ENCODE measurements at places on chromosomes 2 and 18.

GRCh38 chr2:240277807-240278522 is 137.5 kb upstream of the OTOS start:
- DNase-seq = no peak

GRCh38 chr18:67475673-67476072 is 40.8 kb downstream of the DSEL start:
- no peak for DNase-seq

DNA sequence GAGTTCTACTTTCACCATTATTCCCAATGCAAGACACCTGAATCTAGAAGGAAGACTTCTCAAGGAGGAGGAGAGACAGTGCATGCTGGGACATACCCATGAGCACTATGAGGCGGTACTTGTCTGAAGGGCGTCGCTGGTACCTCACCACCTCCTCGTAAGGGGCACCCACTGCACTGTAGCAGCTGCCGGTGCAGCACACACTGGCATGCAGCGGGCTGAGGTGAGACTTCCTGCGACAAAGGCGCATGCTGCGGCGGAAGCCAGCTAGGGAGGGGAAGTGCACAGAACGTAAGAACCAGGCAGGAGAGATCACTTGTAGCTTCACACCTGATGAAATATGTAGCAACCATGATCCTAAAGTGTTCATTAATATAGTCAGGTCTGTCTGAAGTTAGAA is 12.8 kb upstream of the TMEM237 start:
- DNase-seq = no peak

GRCh38 chr2:63012541-63012940 is 38.1 kb upstream of the OTX1 start:
- no peak for DNase-seq

GRCh38 chr2:117983040-117983439 is 30.8 kb downstream of the CCDC93 start:
- no peak for DNase-seq

DNA sequence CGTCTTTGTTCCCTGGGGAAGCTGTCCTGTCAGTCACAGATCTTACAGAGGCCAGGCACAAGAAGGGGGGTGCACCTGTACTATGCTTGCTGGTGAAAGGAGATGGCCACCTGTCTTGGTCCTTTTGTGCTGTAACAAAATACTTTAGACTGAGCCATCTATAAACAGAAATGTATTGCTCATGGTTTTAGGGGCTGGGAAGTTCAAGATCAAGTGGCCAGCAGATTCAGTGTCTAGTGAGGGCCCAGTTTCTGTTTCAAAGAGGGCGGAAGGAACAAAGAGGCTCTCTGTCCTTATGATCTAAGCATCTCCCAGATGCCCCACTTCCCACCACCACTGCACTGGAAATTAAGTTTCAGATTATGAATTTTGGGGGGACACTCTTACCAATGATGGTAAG is 35.5 kb upstream of the RPL37A start:
- DNase-seq = no peak

GRCh38 chr18:73719611-73720010 is 428.0 kb downstream of the FBXO15 start:
- no peak for DNase-seq

DNA sequence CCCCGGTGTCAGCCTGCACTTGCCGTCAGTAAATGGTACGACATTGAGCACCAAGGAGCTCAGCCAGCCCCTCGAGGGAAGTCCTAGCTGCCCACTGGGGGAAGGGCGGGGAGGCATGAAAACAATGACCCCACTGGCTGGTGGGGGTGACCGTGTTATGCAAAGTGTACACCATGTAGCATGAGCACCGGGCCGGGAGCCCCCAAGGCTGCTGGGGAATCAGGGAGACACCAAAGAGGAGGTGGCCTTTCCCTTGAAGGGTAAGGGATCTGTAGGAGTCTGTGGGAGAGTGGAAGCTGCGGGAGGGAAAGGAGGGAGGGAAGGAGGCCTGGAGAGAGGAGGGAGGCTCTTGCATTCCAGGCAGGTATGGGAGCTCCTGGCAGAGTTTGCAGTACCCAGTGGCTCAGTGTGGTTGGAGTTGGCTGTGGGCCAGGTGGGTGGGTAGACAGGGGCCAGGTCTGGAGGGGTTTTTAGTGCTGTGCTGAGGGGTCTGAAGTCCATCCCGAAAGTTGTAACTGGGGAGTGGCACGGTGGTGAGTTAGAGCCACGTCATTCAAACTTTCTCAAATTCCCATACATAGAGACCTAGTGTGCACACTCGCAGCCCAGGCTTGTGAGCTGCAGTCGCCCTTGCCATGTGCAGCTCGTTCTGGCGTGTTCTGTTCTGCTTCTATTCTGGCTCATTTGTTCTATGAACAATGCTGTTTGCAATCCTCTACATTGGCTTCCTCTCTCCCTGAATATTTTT is 22.4 kb downstream of the RRM2 start:
- no peak for DNase-seq

- DNase-seq = no peak
These were observed 6.9 kb downstream of the INHA start for GRCh38 chr2:219578811-219579613.

- DNase-seq = no peak
These were observed 11.7 kb upstream of the C18orf63 start for GRCh38 chr18:74303936-74304335.

DNA sequence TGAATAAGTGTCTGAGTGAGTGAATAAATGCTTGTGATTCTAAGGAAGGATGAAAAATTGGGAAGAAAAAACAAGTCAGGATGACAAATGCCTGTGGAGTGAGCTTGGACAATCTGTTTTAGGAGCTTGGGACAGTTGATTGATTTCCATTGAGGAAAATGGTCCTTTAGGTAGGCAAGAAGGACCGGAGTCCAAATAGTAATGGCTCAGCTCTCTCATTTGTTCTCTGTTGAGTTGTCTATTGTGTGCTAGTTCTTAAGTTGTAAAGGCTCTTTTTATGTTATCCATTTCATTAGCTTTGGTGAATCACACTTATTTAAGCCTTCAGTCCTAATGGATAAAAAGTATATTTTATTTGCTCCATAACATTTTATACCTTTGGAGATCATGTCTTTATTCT is 31.9 kb downstream of the FAM171B start:
- DNase-seq = no peak

DNA sequence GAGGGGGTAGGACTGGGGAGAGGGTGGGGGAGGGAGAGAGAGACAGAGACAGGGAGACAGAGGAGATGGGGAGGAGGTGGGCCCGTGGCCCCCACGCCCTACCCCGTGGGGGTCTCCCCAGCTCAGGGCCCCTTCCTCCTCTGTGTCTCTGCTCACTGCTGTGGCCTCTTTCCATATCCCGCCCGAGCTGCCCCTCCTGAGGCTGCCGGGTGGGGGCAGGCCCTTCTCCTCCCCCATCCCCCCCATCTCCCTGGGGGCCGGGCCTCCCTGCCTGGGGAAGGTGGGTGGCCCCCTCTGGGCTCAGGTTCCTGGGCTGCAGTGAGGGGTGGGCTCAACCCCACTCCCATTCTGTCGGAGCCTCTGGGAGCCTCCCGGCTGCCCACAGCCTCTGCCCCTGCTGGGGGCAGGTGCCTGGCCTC is 332 bp upstream of the PDCD1 start:
- DNase-seq = peak; percentile 8

GRCh38 chr18:23990474-23991410 is 23.8 kb upstream of the TTC39C start:
- no peak for DNase-seq

DNA sequence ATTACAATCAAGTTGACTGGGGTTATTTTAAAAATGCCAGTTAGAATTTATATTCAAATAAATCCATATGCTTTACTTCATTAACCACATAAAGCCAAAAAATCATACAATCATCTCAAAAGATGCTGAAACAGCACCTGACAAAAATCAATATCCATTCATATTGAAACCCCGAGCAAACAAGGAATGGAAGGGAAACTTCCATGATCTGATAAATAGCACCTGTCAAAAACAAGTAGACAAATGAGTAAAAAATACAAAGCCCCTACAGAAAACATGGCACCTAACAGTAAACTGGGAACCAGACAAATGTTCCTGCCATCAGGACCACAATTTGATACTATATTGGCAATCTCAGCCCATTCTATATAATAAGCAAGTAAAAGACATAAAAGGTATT is 227.5 kb downstream of the HDAC4 start:
- DNase-seq = no peak

DNA sequence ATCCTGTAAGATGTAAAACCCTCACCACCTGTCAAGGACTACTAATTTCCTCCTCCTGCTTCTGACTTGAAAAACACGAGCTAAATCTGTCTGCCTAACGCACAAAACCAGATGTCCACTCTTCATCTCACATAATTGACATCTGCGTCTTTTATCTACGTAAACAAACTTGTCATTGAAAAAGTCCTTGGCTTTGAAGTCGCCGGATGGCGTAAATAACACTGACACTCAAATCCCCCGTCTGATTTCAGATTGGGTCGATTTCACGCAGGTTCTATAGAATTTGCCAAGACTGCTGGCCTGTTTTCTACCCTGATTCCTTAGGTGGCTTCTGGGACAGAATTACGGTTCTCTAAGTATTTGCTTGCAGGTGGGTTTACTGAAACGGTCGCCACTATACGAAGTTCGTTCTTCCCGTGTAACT is 539 bp upstream of the MOB4 start:
- no peak for DNase-seq

- DNase-seq = no peak
These were observed 88.4 kb downstream of the ALPK2 start for GRCh38 chr18:58540381-58540943.

DNA sequence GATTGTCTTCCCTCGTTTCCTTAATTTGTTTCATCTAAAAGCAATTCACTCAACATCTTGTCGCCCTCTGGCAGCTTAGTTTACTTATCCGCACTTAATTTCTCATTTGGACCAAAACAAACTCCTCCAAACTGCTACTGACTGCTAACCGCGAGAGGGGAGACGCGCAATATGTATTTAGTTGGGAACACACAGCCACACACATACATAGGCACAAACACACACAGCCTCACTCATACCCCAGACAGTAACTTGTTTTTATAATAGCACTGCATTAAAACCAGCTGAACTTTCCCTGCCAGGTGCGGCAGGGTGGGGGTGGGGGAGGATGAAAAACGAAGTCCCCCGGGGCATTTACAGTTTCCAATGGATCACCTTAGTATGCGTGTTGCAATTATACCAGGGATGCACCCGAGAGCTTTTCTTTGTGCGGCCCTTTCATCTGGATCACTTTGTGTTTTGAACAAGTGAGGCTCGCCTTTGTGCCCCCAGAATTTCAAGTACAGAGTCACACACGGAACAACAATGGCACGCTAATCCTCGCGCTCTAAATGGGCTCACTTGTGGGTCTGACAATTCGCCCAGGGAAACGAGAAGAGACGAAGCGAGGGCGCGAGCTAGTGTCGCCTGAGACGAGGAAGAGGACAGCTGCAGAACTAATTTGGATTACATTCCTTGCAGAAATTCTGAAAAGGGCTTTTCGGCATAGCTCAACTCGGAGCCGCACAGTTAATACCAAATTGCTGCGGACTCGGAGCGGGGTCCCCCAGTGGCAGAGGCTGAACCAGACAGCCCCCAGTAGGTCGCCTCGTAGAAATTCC is 2.4 kb downstream of the ERBB4 start:
- no peak for DNase-seq

DNA sequence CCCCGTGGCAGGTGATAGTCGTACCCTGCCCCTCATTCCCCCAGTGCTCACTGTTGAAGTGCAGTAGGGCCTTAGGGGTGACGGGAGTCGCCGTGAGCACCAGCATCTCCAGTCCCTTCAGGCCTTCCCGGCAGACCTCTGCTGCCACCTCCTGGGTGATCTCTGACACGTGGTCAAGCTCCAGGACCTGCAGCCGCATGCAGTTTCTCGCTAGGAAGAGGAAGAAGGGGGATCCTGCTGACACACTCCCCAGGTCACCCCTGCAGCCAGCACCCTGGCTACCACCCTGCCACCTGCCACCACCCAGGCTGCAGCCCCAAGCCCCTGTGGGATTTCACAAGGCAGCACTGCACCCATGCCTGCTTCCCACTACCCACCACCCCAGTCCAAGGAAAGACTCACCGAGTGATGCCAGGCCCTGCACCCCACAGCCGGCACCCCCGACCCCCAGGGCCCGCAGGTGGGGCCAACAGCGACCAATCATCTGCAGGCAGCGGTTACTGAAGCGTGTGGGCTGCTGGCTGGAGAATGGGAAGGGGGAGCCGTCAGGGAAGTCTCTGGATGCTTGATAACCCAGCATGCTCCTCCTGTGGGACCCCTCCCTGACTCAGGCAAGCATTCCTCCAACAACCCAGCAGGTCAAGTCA is 23.8 kb downstream of the FBXO41 start:
- DNase-seq = no peak

- no peak for DNase-seq
These were observed 61.3 kb downstream of the GDF7 start for GRCh38 chr2:20728114-20728758.

DNA sequence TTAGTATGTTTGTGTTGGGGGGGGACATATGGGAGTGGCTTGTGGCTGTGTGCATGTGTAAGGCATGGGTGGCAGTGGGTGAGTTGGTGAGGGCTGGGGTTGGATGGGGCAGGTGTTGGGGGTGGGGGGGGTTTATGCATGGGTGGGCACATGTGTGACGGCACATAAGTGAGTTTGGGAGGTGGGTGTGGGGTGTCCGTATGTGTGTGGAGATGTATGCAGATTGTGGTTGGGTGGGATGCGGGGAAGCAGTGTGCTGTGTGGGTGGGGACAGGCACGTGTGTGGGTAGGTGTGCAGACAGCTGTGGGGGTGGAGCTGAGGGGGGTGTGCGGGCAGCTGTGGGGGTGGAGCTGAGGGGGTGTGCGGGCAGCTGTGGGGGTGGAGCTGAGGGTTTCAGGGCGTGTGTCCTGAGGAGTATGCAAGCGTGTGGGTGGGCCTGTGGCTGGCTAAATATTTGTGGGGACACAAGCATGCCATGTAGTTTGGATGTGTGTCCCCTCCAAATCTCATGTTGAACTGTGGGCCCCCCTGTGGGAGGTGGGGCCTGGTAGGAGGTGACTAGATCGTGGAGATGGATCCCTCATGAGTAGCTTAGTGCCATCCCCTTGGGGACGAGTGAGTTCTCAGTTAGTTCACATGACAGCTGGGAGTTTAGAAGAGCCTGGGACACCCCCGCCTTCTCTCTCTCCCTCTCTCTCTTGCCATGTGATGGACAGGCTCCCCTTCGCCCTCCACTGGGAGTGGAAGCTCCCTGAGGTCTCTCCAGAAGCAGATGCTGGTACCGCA is 59.4 kb downstream of the ANKMY1 start:
- DNase-seq = no peak

- DNase-seq = no peak
These were observed 483.2 kb downstream of the METTL4 start for GRCh38 chr18:2087877-2088673.

- DNase-seq = no peak
These were observed 42.4 kb upstream of the NABP1 start for GRCh38 chr2:191635333-191636234.

- no peak for DNase-seq
These were observed 444.3 kb downstream of the SLC4A3 start for GRCh38 chr2:220071696-220072095.

- no peak for DNase-seq
These were observed 185.1 kb downstream of the NEDD4L start for GRCh38 chr18:58229162-58229561.

DNA sequence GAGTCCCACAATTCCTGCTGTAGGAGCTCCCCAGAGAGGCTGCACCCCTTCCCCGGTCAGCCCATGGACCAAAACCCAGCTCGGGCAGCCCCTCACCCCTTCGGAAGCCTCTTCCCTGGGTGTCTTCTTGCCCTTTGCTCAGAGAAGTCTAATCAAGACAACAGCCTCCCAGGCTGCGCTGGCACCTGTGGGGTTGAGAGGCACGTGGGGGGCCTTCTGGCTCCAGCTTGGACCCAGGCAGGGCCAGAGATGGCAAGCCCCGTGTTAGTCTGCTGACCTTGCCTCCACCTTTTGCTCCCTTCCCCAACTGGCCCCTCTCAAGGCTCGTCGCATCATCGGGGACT is 10.4 kb downstream of the SLC4A3 start:
- DNase-seq = no peak

GRCh38 chr2:207530160-207531031 is 634 bp downstream of the CREB1 start:
- DNase-seq = no peak
